ENCODE measurements at places on chromosomes 12 and 14.

DNA sequence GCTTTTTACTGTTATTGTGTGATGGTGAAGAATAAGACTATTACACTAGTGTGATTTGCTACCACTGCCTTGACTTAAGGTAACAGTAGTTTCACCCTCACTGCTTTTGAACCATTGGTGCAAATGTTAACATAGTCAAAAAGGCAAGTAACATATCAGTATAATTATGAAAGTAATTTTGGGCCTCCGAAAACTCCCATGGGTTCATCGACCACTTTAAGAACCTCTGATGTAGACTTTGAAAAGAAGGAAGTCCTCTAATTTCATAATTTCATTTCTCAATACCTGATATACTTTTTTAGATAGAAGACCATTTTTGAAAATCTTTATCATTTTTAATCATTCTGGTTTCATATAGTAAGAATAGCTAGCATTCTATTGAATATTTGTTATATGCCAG lies 57.7 kb downstream of the ETNK1 start:
- DNase-seq = no peak

DNA sequence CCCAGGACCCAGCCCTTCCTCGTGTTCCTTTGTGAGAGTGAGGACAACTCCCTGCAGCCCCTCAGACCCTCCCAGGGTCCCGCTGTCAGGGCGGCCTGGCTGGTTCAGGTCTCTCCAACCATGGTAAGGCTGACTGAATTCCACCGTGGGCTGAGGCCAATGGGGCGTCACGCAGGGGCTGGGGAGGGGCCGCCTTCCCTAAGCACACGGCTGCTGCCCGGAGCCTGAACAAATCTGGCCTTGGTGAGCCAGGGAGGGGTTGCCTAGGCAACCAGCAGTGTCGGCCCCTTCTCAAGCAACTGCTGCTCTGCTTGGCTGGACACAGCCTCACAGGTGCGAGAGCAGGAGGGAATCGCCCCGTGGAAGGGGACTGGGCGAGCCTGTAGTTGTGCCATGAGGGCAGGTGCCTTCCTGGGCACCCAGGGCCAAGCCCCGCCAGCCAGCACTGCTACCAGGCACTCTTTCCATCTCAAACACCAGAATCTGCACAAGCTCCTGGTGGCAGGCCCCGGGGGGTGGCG lies 37.0 kb upstream of the GALNT9 start:
- DNase-seq = no peak

GRCh38 chr14:91714805-91715204 lies 17.1 kb downstream of the CATSPERB start:
- DNase-seq = peak; percentile 17

DNA sequence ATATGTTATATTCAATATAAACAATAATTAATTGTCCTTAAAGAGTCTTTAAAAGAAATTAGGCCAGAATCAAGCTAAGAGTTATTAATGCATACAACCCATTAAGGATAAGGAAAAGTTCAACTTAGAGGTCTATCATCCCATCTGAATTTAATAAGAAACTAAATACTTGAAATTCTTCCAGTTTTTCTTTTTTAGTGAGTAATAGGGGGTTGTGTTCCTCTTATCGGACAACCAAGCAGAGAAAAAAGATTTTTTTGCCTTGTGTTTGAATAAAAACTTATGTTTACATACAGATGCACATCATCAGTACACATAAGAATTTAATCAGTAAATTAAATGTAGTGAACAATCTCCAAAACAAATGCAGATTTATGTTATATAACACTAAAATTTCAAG lies 32.5 kb downstream of the PAWR start:
- DNase-seq = no peak

- no peak for DNase-seq
Measured at GRCh38 chr14:51328064-51328771, 88.2 kb downstream of the TMX1 start.

- no peak for DNase-seq
Measured at GRCh38 chr12:105206686-105207374, 29.1 kb downstream of the APPL2 start.

DNA sequence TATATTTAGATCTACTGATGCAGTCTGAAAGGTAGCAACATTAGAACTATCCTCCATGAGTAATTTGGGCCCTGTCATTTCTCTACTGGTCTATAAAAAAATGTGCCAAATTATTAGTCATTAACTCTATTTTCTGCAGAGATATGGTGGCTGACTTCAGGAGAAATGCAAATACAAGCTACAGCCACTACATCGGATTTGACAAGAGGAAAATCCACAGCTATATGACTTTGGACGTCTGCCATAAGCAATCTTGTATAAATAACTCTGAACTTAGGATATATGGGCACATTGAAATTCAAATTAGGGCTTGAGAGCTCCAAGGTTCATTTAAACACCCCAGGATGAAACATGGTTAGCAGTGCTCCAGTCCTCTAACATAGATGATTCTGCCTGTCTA lies 983.0 kb upstream of the LRFN5 start:
- DNase-seq = no peak

- no peak for DNase-seq
Measured at GRCh38 chr12:57158665-57159064, 11.2 kb upstream of the LRP1-AS start.

GRCh38 chr12:132222096-132222807 lies 78.0 kb downstream of the NOC4L start:
- DNase-seq = peak; percentile 62

GRCh38 chr12:130014485-130014807 lies 110.6 kb upstream of the TMEM132D start:
- no peak for DNase-seq

- DNase-seq = no peak
Measured at GRCh38 chr12:67811437-67812361, 163.2 kb downstream of the DYRK2 start.

GRCh38 chr14:83294941-83295340 lies 1761.3 kb upstream of the SEL1L start:
- DNase-seq = no peak

GRCh38 chr12:111351026-111351425 lies 17.9 kb downstream of the PHETA1 start:
- DNase-seq = no peak

DNA sequence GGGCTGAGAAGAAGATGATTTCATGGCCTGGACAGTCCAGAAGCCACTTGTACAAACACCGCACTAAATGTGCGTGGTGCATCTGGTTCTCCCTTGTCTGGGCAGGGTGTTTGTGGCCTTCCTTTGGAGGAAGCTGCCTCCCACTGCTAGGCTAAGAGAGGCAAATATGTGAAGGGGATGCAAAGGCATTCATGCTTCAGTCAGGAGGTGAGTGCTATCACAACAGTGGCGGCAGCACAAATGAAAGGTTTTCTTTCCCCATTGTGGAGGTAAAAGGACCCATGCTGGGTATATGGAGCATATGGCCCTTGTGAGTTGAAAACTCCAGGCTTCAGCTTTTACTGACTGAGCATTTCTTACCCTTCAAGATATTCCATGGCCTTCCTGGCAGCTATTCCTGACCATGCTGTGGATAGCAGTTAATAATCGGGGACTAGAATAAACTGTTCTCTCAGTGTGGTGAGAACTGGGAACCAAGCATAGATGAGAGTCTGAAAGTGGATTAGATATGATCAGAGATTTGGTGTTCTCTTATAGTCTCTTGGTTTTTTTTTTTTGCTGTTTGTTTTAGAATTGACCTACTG lies 69.9 kb downstream of the MYRFL start:
- DNase-seq = no peak

DNA sequence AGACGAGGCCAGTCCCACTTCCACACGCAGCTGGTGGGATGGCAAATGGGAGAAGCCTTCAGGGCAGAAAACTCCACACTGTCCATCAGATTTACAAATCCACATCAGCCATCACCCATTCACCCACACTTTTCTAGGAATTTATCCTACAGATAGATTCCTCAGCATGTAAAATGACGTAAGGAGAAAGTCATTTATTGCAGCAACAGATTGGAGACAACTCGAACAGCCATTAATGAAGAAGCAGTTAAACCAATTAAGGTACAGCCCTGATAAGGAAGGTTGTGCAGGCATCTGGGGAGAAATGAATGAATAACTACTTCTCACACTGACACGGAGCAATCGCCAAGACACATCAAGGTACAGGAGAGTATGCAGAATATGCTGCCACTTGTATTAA lies 26.2 kb downstream of the PRKAB1 start:
- no peak for DNase-seq

- no peak for DNase-seq
Measured at GRCh38 chr14:91397965-91398591, 19.5 kb downstream of the CCDC88C start.

Measured in CD4-positive, alpha-beta T cell treated with Interleukin-15 for 1 hour (primary cell).